ENCODE measurements at places on chromosomes 3 and 15.

GRCh38 chr15:60551147-60551780, 72.3 kb upstream of the ICE2 start:
- DNase-seq: no peak

GRCh38 chr15:34709866-34710265, 44.9 kb downstream of the GJD2 start:
- DNase-seq: no peak

GRCh38 chr15:71888797-71889196, 78.4 kb downstream of the NR2E3 start:
- no peak for DNase-seq

GRCh38 chr3:140823106-140823505, 118.5 kb upstream of the SLC25A36 start:
- no peak for DNase-seq

Measured in GM12891 (cell line).